ENCODE measurements at places on chromosomes 16 and 17. TPM values are rescaled to one million over a fixed set of nuclear protein-coding genes. Genes with fewer than 3 reads are reported as not detected.

DNA sequence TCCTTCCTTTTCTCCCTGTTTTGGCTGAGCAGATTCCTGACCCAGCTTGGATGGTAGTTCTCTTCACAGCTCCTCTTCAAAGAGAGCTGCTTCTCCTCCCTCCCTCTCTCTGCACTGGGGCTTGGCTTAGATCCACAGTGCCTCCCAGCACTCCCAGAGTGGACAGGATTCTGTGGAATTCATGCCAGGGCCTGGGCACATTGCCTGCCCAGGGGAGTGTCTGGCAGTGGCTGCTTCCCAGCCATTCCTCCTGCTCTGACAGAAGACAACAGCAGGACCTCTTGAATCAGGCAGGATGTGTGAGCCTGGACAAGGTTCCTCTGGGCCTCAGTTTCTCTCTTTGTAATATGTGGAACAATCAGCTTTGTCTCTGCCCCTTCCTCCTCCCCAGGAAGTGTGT is 4.5 kb upstream of the MMP28 start:
- peak; percentile 99 for DNase-seq

LCAT gene
- total RNA-seq, result 8.1 TPM

STX8 gene
- 95.8 TPM for total RNA-seq

- no peak for DNase-seq
These were observed 28.9 kb downstream of the TANC2 start for GRCh38 chr17:62994931-62995330.

GRCh38 chr17:37761059-37761458 is 16.2 kb upstream of the HNF1B start:
- no peak for DNase-seq

- peak; percentile 42 for DNase-seq
These were observed 76.0 kb downstream of the VMP1 start for GRCh38 chr17:59783221-59784047.

ABCA6 gene
- 0.03 TPM for total RNA-seq

TLCD1 gene
- total RNA-seq, result 12.1 TPM

- peak; percentile 30 for DNase-seq
These were observed 15.3 kb downstream of the LCMT1 start for GRCh38 chr16:25126820-25127232.

GRCh38 chr17:42852351-42852750 is 1.4 kb downstream of the AOC3 start:
- DNase-seq, result no peak

- no peak for DNase-seq
These were observed 62.9 kb upstream of the AMZ2 start for GRCh38 chr17:68184816-68185436.

GRCh38 chr16:26768385-26769010 is 298.2 kb upstream of the C16orf82 start:
- DNase-seq, result no peak

C1QTNF8 gene
- total RNA-seq, result 2.6 TPM

DNA sequence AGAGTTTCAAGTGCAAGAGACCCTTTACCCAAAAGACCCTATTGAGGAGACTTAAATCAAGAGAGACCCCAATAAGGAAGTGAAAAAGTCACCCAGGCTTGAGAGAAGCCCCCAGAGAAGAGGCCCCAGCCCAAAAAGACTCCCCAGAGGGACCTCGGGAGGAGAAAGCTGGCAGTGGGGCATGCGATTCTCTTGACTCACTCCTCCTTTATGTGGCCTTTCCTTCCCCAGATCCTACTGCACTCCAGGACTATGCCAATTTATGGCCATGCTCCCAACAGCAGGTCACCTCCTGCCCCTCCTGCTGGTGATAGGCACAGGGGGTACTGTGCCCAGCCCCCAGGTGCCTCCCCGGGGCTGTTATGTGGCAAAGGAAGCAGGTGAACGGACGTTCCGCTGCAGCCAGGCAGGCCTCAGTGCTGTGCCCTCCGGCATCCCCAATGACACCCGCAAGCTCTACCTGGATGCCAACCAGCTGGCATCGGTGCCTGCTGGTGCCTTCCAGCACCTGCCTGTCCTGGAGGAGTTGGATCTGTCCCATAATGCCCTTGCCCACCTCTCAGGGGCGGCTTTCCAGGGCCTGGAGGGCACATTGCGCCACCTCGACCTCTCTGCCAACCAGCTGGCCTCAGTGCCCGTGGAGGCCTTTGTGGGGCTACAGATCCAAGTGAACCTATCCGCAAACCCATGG is 16.3 kb downstream of the LRRC3C start:
- DNase-seq, result peak; percentile 47

DNA sequence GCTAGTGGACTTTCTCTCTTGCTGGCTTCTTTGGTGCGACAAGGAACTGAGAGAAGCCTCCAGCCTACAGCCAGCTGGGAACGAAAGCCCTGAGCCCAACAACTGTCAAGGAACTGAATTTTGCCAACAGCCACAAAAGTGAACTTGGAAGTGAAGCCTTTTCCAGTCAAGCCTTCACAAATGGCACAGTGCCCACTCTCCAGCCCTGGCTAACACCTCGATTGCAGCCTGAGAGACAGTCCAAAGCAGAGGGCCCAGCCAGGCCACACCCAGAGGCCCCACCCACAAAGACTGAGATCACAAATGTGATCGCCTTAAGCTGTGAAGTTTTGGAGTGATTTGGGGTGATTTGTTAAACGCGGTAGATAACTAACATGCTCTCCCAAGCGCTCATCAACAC is 244.6 kb upstream of the SDK2 start:
- no peak for DNase-seq

DNA sequence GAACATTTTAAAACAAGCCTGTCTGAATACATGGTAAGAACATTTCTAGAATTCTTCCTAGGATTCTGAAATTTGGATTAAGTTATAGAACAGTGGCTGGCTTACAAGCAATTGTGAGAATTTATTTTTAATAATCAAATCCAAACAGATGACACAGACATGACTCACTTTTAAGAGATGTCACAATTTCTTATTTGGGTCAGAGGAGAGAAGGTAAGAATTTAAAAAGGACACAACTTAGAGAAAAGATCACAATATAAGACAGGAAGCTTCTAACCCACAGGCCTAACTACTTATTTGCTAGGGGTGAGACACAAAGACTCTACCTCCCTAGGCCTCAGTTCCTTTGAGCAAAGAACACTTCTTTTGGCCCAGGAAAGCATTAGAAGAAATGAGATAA is 32.7 kb downstream of the ZZEF1 start:
- no peak for DNase-seq

GRCh38 chr16:27959914-27960313 is 103.6 kb downstream of the GSG1L start:
- DNase-seq, result no peak

BCL6B gene
- total RNA-seq, result not detected

- DNase-seq, result no peak
These were observed 716 bp upstream of the HIC1 start for GRCh38 chr17:2054262-2054511.

DNA sequence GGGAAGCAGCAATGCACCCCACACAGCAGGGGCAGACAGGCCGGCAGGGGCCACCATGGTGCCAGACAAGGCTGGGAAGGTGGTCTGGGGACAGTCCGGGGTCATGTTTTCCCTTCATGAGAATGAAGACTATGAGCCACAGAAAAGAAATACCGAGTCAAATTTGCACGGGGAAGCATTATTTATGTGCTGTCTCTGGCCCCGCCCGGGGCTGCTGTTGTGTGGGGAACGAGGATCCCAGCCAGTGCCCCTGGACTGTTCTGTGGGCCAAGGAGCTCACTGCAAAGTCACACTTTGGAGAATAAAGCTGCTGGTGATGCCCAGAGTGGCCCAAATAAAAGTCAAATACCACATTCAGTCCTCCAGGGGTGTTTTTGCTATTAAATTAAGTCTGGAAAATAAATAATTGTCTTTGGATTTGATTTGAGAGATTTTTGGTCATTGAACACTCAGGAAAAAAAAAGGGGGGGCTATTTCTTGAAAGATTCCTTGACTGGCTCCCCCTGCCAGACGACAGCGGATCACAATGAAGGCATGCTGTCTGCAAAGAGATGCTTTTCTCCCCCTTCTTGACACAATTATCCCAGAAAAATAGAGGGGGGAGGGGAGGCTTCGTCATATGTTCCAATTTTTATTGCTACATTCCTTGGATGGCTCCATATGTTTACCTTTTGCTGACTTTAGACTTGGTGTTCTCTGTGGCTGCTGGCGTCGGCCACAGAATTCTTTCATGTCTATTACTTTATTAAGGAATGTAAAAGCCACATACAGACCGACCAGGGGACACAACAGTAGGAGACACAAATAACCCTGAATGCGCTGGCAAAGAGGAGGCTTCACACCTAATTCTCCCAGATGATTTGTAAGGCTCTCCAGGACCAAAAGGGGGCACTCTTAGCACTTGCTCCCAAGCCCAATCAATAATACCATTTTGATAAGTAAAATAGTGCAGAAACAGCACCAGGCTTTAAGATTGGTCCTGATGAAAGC is 27.1 kb upstream of the ANKFN1 start:
- peak; percentile 8 for DNase-seq

SPATA33 gene
- 2.9 TPM for total RNA-seq

DNA sequence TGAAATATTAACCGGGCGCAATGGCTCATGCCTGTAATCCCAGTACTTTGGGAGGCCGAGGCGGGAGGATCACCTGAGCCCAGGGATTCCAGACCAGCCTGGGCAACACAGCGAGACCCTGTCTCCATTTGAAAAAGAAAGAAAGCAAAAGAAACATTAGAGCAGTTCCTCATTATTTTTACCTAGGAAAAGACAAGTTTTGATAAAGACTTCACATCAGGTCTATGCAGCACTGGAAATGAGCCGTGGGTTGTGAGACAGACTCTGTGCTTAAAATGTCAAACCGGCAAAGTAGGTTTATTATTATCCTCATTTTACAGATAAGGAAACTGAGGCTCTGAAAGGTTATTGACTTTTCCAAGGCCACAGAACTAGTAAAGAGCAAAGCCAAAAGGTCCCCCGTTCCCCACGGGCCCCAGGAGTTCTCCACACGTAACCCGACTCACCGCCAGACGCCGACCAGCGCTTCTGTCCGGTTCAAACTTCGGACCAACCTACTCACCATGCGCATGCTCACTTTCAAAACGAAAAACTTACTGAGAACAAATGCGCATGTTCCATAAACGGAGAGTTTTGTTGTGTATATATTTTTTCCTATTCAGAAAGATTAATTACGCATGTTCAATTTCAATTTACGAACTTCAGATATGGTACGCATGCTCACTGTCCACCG is 356 bp downstream of the TUBD1 start:
- no peak for DNase-seq

DNA sequence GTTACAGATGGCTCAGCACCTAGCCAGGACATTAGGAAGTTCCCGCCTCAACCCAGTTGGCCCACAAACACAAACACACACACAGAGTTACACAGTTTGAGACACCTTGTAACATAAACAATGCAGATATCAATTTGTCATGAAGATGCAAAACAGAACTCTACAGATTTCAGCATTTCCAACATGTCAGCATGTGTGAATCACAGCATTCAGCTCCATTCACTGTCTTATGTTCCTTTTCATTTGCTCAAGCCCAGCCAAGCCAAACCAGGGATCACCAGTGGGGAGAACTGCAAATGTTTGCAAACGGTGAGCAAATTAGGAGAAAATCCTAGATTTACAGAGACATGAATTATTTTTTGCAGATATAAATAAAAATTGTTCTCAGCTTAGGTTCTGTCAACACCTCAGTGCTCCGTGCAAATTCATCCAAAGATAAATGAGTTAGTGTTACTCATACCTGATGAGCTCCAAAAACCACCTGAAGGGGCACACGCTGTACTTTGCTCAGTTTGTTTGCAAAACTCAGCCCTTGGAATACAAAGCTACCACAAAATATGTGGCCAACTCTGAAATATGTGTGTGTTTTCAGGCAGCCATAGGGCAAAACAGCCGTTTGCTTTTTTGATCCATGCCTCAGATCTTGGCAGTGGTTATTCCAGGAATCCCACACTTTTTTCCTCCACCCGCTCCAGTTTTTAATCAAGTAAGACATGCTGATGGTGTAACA is 16.3 kb upstream of the COX10 start:
- no peak for DNase-seq

TMEM114 gene
- not detected for total RNA-seq

IRX5 gene
- not detected for total RNA-seq

- no peak for DNase-seq
These were observed 13.4 kb downstream of the CMC2 start for GRCh38 chr16:80993307-80993706.

- DNase-seq, result no peak
These were observed 2.3 kb upstream of the ELOB start for GRCh38 chr16:2779151-2779920.

KCNJ2 gene
- total RNA-seq, result 72.6 TPM

DNA sequence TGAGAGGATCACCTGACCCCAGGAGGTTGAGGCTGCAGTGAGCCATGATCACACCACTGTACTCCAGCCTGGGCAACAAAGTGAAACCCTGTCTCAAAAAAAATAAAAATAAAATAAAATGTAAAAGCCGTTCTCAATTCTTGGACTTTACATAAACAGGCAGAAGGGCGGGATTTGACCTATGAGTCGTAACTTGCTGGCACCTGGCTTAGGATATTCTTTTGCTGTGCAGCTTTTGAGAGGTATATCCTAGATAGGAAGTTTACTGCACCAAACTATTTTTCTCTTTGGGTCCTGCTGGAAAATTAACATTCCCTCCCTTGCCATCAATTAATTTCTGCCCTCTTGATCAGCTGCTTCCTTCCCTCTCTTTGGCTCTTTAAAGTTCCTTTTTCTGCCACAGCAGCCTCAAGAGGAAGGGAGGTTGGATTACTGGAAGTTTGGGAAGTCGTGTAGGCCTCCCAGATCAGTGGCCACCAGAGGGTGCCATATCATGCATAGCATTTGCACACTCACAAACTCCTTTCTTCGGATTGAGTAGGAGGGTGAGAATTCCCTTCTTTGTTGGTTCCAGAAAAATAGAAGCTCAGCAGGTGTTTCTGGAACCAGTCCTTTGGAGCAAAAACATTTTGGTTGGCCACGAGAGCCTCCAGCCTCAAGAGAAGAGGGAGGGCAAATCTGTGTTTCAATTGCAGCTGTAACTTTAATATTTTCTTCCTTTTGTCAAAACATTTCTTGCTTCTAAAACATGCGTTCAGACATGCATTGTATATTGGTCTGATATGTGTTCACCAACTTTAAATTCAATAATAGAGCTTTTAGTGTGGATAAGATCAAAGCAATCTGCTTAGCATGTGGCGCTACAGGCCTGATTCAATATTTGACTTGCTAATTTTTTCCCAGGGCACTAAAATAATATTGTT is 147.3 kb downstream of the CCDC182 start:
- DNase-seq, result peak; percentile 73

DNA sequence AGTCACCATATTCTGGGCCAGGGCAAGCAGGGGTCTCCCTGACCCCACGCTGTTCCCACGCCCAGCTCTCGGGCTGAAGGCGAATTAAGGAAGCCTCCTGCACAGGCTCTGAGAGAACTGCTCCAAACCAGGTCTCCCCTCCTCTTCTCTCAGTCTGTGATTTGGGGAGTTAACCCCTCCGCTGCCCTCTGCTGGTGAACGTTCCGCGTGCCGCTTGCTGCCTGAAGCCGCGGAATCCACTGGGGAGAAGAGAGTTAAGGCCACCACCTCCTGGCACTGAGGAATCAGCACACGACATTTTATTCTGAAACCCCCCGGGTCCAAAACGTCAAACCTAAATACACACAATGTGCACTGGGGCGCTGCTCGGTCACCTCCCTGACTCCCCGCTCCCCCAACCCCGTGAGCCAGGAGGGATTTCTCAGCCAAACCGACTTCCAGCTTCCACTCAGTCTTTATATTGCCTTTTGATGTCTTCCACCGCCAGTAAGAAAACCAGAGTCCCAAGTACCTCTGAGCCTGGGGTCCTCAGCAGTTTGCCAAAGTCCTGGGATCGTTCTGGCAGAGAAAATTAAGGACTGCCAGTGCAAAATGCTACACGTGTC is 54.4 kb upstream of the RCVRN start:
- DNase-seq, result peak; percentile 97

- no peak for DNase-seq
These were observed 505.8 kb upstream of the HSBP1 start for GRCh38 chr16:83301971-83302370.
